NCI-H69 (cell line): ENCODE measurements at places on chromosomes 16 and 17.

DNA sequence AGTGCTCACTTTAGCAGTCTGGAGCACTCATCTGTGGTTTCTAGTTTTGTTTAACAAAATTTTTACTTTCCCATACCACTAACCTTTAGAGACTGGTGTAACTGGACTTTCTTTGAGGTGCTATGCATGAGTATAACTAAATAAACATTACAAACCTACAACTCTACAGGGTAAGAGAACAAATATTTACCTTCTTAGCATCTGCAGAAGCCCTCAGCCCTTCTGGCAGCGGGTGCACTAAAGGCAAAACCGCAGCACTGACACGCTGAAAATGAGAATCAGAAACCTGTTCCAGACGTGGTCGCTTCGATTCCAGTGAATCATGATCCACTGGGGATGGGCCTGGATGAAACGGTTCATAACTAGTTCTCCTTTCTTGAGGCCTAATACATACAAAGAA is 43.7 kb downstream of the NCOR1 start:
- peak; percentile 23 for DNase-seq

- DNase-seq, result no peak
Observed at GRCh38 chr17:17127156-17127555, 79.0 kb downstream of the PLD6 start.

GRCh38 chr16:19284207-19284606 is 1.3 kb upstream of the CLEC19A start:
- DNase-seq, result peak; percentile 82

DNA sequence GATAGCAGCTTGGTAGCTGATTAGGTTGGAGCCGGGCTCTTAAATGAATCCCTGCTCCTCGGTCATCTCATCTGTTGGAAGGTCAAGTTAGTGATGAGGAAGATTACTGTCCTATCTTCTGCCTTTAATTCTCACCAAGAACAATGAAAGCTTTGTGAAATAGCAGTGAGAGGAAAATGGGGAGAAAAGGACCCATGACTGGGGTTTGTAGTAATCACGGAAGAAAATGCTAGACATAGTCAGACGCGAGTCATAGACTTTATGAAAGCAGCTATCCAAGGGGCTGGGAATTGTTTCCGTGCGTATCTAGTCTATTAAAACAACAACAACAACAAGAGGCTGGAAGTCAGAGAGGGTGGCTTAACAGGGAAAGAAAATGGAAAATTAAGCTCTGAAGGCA is 18.3 kb downstream of the PIK3R5 start:
- no peak for DNase-seq

DNA sequence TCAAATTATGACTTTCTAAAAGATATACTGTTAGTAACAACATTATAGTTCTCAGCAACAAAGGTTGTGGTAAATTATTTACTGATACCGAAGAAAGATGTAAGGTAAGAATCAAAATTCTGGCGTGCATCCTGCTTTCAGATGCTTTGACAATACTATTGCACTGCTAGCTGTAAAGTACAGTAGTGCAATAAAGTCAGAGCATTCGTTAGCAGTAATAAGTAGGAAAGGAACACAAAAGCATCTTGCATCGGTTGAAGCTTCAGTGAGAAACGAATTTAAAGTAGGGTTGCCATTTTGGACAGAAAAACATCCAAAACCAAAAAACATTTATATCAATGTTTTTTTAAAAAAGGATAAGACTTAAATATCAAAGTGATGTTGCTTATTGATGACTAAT is 4.0 kb downstream of the SKA2 start:
- DNase-seq, result peak; percentile 18

GRCh38 chr17:46147296-46147695 is 45.9 kb downstream of the KANSL1 start:
- DNase-seq, result no peak

DNA sequence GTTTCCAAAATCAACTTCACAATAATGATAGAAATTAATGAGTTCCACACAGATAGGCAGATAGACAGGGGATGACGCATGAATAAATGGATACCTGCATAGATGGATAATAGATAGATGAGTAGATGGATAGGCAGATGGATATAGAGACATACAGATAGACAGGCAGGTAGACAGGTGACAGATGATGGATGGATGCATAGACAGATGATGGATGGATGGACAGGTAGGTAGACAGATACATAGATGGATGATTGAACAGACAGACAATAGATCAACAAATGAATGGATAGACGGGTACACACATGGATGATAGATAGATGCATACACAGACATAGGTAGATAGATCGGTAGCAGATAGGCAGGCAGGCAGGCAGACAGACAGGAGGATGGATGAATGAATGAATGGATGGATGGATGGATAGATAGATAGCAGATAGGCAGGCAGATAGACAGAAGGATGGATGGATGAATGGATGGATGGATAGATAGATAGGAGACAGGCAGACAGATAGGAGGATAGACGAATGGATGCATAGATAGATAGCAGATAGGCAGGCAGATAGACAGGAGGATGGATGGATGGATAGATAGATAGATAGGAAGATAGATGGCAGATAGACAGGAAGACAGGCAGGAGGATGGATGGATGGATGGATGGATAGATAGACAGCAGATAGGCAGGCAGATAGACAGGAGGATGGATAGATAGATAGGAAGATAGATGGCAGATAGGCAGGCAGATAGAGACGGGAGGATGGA is 142.5 kb downstream of the RBFOX3 start:
- no peak for DNase-seq

GRCh38 chr16:9660898-9661297 is 521.3 kb downstream of the GRIN2A start:
- peak; percentile 93 for DNase-seq

DNA sequence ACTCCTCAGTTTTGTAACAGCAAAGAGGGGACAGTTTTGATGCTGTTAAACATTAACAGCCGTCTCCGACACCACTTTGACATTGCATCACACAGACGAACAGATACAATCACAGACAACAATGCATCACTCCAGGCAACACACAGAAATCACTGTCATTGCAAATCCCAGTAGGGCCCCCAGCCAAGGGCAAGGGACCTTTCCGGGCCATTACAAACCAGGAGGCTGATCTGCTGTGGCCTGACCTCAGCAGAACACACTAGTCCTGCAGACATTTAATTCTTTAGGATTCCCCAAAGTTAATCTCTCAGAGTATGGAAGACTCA is 136.2 kb upstream of the RCVRN start:
- no peak for DNase-seq

- no peak for DNase-seq
Observed at GRCh38 chr17:40293363-40293762, 5.7 kb downstream of the CDC6 start.

DNA sequence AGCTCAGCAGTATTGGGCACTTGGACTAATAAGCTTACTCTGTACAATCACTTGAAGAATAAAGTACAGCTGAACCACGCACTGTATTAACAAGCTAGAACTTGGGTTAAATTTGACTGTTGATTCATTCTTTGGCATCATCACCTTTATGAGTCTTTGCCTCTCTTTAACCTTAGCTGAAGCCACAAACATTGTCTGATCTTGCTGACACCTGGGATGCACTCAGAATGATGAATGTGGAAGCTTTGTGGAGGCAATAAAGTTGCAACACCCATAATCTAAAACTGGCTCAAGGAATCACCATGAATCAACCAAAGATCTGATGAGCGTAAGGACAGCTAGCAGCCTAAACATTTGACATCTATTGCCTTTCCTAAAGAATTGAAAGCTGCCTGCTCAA is 590.6 kb upstream of the SOX9 start:
- DNase-seq, result no peak

DNA sequence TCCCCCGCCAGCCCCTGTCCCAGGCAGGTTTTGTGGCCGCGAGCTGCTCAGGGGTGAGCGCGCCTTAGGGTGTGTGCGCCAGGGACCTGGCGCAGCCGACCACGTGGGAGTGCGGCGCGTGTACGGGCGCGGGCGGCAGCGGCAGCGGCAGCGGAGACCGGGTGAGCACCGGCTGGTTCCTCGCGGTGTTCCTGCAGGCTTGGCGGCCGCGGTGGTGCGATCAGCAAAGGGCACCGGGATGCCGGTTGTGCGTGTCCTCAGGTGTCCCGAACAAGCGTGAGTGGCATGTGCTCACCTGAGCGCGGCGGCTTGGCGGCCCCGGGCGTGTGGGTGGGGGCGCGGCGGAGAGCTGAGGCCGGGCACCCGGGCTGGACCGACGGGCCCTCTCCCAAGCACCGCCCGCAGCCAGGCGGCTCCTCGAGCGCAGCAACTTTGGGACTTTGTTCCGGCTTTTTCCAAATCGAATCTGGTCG is 381 bp upstream of the HSD11B2 start:
- DNase-seq, result peak; percentile 67

DNA sequence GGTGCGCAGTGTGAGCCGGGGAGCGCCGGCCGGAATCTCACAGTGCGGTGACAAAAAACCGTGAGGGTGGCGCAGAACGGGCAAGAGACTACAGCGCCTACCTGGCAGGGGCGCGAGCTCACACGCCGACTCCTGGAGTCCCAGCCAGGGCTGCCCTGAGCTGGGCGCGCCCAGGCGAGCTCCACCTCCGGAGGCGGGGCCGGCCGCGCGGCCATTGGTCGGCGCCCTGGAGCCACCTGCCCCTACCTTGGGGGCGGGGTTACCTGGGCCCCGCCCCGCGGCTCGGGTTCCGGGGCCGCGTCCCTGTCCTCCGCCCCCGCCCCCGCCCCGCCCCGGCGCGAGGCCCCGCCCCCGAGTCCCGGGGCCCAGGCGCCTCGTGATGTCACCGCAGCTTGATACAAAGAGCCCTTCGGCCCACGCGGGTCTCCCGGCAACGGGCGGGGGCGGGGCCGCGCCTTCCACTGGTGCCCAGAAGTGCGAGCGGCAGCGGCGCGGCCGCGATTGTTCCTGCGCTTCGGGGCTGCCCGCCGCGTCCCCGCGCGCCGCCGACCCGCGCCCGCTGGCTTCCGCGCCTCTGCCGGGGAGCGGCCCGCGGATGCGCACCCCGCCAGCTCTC is 96.3 kb downstream of the RAB11FIP4 start:
- DNase-seq, result peak; percentile 98

DNA sequence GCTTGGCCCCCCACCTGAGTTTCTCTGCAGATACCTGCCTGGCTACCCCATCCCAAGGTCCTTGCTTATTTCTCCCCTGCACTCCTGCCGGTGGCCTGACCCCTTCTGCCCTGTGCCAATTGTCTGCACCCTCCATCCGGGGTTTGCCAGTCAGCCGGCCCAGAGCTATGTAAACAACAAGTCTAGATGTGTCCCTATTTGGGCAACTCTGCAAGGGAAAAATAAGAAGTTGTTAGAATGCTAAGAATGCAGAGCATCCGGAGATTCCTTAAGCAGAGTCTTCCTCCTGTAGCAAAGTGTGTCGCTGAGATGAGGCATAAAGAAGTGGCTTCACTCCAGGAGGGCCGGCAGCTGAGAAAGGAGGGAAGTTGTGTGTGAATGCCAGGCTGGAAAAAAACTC is 46.6 kb downstream of the RGS9 start:
- DNase-seq, result no peak

DNA sequence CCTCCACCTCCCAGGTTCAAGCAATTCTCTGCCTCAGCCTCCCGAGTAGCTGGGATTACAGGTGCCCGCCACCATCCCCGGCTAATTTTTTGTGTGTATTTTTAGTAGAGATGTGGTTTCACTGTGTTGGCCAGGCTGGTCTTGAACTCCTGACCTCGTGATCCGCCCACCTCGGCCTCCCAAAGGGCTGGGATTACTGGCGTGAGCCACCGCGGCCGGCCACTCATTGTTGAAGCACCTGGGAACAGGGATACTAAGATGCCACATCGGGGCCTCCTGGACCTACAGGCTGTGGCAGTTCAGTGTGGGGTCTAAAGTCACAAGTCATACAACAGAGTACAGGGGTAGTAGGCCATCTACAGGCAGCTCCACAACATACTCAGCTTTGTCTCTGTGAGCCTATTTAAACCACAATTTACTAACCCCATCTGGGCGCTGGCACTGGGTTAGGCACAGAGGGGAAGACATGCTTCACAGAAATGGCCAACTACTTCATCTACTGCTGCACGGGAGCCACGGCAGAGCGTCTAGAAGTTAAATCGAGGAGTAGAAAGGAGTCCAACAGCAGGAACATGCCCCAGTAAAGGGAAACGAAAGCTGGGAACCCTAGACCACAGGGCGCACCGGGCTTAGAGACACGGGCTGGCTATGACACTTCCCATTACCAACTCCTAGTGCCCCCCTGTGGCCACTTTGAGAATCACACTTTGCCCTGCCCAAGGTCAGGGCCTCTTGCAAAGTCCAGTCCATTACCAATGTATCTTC is 4.3 kb downstream of the VAMP2 start:
- peak; percentile 69 for DNase-seq
